Smooth muscle cell of the coronary artery (primary cell): ENCODE measurements at places on chromosomes 16 and 17. TPM values are rescaled to one million over a fixed set of nuclear protein-coding genes. Genes with fewer than 3 reads are reported as not detected.

CPNE7 gene
- 2.9 and 9.1 TPM in 2 replicates for total RNA-seq

THUMPD1 gene
- 52.8 and 82.0 TPM in 2 replicates for total RNA-seq

FBXL19 gene
- total RNA-seq = 8.2 and 13.9 TPM in 2 replicates

WWP2 gene
- total RNA-seq = 14.4 and 15.9 TPM in 2 replicates

ESRP2 gene
- under 0.01 TPM in 1 of 2 replicates, not detected in the other for total RNA-seq

B3GNT9 gene
- 26.5 and 26.8 TPM in 2 replicates for total RNA-seq

CDK5R1 gene
- 0.35 and 0.75 TPM in 2 replicates for total RNA-seq

THRA gene
- 18.9 and 52.8 TPM in 2 replicates for total RNA-seq

ABR gene
- 46.0 and 75.9 TPM in 2 replicates for total RNA-seq

SCARF1 gene
- 0.23 and 0.94 TPM in 2 replicates for total RNA-seq

TAOK2 gene
- total RNA-seq = 36.0 and 45.1 TPM in 2 replicates

GDPD1 gene
- 0.35 and 2.3 TPM in 2 replicates for total RNA-seq

EFTUD2 gene
- total RNA-seq = 113 and 140 TPM in 2 replicates

CACNG5 gene
- total RNA-seq = not detected in 2 replicates

PTX4 gene
- not detected in 2 replicates for total RNA-seq

ANKFN1 gene
- 0.82 TPM in 1 of 2 replicates, not detected in the other for total RNA-seq

SMPD3 gene
- total RNA-seq = not detected in 2 replicates

ASIC2 gene
- not detected in 2 replicates for total RNA-seq

ZNF385C gene
- under 0.01 TPM in 1 of 2 replicates, not detected in the other for total RNA-seq

MEOX1 gene
- total RNA-seq = under 0.01 and 0.75 TPM in 2 replicates

NPIPA3 gene
- total RNA-seq = 0.70 and 1.2 TPM in 2 replicates

TLCD2 gene
- 1.8 and 4.3 TPM in 2 replicates for total RNA-seq

KRTAP2-1 gene
- not detected in 2 replicates for total RNA-seq

UNK gene
- 9.6 and 10.4 TPM in 2 replicates for total RNA-seq

KRT40 gene
- total RNA-seq = not detected in 2 replicates

SDK2 gene
- 0.08 TPM in 1 of 2 replicates, not detected in the other for total RNA-seq

ACAP1 gene
- 1.3 and 4.3 TPM in 2 replicates for total RNA-seq

CACNG4 gene
- total RNA-seq = not detected in 2 replicates

TBC1D3E gene
- not detected in 2 replicates for total RNA-seq
